ENCODE measurements at places on chromosomes 7 and 10.
A peak's percentile ranks its signal among the peaks of the same experiment; 100 is the strongest.

- no peak for DNase-seq
Observed at GRCh38 chr10:64023926-64024470, 502.8 kb downstream of the REEP3 start.

- no peak for DNase-seq
Observed at GRCh38 chr7:128003167-128003566, 28.1 kb downstream of the LRRC4 start.

DNA sequence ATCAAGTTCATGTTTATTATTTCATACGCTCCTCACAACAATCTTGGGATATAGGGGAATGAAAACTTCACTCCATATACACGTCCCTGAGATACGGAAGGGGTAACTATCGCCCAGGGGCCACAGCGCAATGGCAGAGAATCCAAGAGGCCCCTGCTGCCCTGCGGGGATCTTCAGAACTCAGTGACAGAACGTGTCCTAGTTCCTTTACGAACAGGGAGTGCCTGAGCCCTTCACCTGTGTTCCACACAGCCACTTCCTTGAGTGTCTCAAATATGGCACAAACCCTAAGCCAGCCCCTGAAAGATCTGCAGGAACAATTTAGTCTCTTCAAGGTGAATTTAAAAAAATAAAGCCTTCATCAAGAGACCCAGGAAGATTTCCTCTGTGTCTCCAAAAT is 25.9 kb downstream of the LYZL1 start:
- no peak for DNase-seq

DNA sequence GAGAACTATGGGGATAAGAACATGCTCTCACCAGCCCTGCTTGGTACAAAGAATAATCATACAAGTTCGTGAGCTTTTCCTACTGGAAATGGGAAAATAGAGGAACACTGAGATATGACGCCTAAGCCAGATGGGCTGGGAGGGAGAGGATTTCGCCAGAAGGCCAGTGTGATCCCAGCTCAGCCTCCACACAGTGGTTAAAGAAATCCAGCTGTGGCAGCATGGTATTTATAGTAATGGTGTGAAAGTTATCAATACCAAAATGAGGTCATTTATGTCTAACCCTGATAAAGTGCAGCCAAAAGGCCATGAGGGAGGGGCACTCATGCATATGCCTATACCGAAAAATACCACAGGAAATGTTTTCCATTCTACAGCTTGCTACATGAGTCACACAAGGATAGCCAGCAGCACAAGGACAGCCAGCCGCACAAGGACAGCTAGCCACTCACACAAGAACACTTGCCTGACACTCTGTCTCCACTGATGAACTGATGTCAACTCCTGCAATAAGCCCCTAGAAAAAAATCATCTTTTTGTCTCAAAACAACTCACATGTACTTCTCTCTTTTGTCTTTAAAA is 49.4 kb downstream of the FRMPD2 start:
- DNase-seq: no peak

DNA sequence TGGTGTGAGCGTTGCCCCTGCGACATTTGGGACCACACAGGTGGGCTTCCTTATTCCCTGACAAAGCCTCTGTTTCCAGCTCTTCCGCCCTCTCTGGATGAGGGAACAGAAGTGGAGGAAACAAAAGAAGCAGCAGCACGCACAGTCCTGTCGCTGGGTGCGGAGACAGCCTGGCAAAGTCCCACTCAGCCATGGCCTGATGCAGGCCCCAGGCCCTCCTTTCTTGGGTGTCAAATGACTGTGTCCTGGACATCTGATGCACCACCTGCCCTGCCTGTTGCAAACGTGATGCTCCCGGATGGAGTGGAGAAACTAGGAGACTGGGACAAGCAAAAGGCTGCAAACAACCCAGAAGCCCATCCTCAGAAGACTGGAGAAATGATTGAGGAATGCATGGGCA is 20.7 kb downstream of the ZMIZ2 start:
- no peak for DNase-seq

DNA sequence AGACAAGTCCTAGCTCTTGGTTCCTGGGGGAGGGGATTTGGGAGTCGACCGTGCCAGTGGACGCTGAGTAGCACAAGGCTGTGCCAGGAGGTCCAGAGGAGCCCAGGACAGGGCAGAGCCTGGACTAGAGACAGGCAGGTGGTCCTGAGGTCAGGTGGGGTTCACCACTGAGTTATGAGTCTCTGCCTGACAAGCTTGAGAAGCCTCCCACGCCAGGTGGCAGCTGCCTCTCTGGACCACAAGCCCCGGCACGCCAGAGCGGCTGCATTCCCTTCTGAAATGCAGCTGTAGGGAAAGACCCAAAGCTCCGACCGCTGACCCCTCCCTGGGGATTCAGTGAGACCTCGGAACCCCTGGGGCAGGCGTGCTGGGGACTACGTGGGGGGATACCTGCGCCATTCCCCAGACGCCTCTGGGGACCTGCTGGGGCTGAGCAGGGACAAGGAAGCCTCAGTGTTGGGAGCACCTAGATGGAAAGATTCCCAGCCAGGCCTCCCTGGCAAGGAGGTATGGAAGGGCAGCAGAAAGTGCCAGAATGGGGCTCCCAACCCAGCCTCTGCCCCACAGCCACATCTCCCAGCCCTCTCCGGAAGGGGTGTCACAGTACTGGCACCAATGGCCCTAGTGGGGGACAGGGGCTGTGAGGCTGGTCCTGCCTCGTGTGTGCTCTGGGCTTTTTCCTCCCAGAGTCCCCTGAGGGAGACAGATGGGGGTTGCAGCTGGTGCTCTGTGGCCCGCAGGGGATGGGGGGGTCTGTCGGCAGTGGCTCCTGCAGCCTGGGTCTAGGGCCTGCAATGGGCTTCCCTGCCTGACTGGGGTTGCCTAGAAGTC is 29.0 kb downstream of the PDGFA start:
- DNase-seq: no peak

- no peak for DNase-seq
Observed at GRCh38 chr10:43110338-43111071, 27.7 kb upstream of the CSGALNACT2 start.

DNA sequence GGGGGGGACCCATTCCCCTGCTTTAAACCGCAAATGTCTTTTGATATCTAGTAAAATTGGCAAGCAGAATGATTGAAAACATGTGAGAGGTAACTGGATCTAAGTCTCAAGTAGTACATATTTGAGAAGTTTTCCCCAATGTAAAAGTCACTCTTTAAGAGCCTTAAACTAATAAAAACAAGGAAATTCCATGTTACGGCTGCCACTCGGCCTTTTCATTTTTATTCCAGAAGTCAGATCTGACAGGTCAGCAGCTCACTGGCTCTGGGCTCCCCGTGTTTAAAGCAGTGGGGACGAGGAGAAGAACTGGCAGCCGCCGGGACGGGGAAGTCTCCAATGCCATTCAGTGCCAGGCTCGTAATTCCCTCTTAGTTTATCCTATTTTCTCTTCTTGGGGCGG is 80.7 kb downstream of the CUX1 start:
- no peak for DNase-seq

DNA sequence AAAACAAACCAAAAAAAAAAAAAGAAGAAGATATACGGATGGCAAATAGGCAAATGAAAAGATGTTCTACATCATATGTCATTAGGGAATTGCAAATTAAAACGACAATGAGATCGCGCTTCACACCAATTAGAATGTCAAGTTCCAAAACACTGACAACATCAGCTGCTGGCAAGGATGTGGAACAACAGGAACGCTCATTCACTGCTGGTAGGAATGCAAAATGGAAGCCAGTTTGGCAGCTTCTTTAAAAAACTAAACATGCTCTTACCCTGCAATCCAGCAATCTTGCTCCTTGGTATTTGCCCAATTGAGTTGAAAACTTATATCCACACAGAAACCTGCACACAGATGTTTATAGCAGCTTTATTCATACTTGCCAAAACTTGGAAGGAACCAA is 34.8 kb downstream of the CALML5 start:
- DNase-seq: no peak

DNA sequence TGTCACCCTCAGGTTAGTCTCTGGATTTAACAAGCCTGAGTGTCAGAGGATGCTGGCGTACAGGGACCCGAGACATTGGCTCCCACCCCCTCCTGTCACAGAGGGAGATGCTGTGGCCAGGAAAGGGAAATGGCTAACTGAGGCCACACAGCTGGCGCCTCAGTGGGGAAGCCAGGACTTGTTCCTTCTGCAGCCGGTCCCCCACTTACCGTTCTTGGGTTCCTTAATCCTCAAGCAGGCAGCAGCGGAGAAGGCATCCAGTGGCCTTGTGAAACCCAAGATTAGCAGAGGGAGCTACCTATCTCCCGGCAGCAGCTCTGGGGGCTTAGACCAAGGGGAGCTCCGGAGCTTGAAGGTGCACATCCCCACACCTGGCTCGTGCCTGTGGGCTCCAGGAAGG is 65.4 kb downstream of the NEURL1 start:
- DNase-seq: peak; percentile 50

DNA sequence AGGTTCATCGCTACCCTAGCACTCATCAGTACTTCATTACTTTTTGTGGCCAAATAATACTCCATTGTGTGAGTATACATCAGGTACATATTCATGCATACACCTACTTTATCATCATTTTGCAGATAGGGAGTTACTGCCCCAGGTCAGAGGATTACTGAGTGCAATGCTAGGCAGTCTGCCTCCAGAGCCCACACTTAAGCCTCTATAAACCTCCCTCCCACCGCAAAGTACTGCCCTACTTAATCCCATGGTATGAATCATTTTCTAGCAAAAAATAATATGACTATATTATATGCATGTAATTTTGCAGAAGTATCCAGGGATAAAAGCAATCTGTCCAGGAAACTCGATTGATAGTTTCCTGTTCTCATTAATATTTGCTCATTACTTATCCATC is 194.3 kb downstream of the GRID1 start:
- no peak for DNase-seq

GRCh38 chr7:157707983-157708918 is 371.4 kb downstream of the DNAJB6 start:
- DNase-seq: no peak

- DNase-seq: no peak
Observed at GRCh38 chr7:22863156-22863899, 40.7 kb upstream of the TOMM7 start.

DNA sequence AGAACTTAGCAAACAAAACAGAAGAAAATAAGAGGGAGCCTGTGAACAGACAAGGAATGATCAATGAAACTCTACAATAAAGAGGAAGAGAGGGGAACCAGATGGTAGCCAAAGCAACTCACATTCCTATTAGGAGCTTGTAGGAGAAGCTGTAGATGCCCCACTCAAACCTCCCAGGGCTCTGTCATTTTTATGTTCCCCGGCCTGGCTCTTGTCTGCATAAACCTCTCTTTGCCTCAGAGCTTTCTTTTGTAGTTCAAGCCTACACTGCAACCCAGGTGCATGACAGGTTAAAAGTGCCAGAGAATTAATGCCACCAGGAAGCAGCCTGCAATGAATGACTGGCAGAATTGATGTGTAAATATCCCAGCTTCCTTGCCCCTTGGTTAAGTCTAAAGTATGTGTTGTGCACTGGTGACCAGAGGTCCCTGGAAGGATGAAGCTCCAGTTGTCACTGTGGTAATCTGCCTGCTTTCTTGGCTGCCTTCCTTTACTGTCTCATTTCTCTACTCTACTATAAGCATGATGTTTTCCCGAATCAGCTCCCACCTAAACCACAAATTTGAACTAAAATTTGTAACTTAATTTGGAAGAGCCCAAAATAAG is 40.4 kb downstream of the HDAC9 start:
- no peak for DNase-seq

GRCh38 chr10:122999347-122999746 is 9.2 kb downstream of the IKZF5 start:
- DNase-seq: no peak

- DNase-seq: peak; percentile 58
Observed at GRCh38 chr7:100896732-100897608, 1.3 kb upstream of the ACHE start.

DNA sequence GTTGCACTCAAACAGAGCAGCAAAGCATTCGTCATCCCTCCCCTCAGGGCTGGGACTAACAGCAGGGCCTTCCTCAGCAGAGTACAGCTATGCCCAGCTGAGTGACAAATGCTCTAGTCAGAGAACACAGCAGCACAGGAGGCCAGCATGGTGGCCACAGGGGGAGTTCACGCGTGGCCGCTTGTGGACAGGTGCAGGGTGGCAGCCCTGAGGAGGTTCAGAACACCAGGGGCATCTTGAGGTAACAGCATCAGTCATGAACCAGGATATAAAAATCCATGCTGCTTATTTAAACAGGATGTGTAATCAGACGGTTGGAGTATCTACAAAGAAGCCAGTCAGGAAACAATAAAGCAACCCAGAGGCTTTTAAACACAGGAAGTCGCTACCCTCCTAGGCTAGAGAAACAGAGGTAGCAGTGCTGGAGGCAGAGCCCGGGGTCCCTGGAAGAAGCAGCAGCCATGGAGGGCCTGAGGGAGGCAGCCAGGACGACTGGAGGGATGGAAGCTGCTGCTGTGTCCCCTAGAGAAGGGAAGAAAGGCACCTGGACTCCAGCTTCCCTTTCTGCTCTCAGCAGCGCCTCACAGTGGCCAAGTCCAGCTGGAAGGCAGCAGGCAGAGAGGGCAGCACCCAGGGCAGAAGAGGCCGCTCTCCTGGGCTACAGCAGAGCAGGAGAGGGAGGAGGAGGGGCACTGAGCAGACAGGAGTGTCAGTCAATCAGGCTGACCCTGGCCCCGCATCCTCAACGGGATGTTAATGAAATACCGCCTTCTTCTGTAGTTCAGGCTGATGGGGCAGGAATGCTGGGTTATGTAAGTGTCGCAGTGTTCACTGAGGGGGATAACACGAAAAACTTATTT is 70.8 kb upstream of the UCN3 start:
- peak; percentile 89 for DNase-seq

- no peak for DNase-seq
Observed at GRCh38 chr7:55490099-55490498, 82.2 kb downstream of the VOPP1 start.

GRCh38 chr10:25094590-25094989 is 78.2 kb downstream of the THNSL1 start:
- no peak for DNase-seq

DNA sequence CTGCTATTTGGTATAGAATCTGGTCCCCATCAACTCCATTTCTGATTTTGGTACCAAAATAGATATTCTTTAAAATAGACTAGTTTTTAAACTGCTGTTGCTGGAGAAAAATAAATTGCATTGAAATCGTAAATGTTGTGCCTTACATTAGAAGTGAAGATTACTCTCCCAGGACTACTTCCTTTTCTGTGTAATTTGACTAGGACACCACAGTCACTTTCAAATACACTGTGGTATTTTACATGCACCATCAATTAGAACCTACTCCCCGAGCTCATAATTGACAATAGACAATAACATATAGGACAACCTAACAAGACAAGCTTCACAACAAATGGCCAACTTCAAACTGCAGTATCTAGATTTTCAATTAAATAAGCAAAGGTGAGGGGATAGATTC is 211.5 kb downstream of the DGKB start:
- DNase-seq: no peak

DNA sequence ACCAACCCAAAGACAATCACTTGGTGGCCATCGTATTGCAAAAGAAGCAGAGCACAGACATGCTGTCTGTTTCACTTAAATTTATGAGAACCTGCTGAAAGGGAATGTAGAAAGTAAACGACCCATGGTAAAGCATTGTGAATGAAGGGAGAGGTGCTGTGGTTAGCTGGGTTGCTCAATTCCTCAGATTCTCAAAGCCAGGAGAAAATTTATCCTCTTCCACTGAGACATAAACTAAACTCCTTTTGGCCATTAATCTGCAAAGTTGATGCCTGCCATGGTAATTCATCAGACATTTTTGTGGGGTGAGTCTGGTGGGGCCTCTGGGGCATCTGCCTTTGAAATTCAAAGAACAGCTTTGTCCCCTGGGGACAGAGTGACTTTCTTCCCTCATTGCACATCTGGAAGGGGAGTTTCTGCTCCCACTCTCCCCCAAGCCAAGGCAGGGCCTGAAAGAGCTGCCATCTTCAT is 951.0 kb downstream of the LRMDA start:
- no peak for DNase-seq

- DNase-seq: peak; percentile 81
Observed at GRCh38 chr10:45249978-45250693, 65.3 kb downstream of the OR13A1 start.

All from KBM-7 (cell line).